AG04449 (cell line): ENCODE measurements at places on chromosomes 16 and 17.

DNA sequence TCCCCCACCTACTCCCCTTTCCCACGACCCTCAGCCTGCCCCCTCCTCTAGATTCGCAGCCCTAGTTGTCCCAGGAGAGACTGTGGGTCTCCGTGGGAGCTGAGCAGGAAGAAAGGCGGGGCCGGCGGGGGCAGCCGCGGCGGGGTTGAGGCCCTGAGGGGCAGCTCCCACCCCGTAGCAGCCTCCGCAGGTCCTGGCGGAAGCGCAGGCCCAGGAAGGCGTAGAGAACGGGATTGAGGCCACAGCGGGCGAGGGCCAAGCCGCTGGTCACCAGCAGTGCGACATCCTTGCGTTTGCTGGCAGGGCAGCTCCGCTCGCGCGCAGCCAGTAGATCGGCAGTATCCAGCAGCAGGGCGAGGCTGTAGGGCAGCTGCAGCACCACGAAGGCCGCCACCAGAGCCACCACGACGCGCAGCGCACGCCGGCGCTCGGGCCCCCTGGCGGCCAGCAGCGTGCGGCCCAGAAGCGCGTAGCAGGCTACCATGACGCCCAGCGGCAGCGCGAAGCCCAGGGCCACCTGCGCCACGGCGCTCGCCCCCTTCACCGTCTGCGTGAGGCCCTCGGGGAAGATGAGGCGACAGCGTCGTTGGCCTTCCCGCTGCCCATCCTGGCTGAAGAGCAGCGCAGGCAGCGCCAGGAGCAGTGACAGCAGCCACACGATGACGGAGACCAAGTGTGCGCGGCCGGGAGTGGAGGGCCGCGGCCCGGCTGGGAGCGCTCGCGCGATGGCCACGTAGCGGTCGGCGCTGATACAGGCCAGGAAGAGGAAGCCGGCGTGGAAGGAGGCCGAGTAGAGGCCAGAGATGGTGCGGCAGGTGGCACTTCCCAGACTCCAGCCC lies 1.9 kb downstream of the CCR10 start:
- DNase-seq: no peak

DNA sequence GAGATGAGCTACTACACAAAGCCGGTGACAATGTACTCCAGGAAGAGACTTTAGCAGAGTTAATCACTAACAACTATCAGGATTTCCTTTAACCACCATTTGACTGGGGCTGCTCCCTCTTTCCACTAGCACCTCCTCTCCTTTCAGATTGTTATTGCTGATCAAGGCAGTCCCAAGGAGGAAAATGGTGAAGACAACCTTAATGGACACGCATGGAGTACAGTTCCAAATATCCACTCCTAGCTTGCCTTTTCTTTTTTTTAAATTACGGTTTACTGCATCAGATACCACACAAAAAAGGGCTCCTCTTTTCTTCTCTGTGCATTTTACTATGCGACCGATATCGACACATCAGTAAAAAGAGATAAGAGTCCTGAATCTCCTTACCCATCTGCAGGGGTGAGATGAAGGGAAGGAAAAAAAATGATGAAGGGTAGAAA lies 30.9 kb downstream of the FAM222B start:
- no peak for DNase-seq

DNA sequence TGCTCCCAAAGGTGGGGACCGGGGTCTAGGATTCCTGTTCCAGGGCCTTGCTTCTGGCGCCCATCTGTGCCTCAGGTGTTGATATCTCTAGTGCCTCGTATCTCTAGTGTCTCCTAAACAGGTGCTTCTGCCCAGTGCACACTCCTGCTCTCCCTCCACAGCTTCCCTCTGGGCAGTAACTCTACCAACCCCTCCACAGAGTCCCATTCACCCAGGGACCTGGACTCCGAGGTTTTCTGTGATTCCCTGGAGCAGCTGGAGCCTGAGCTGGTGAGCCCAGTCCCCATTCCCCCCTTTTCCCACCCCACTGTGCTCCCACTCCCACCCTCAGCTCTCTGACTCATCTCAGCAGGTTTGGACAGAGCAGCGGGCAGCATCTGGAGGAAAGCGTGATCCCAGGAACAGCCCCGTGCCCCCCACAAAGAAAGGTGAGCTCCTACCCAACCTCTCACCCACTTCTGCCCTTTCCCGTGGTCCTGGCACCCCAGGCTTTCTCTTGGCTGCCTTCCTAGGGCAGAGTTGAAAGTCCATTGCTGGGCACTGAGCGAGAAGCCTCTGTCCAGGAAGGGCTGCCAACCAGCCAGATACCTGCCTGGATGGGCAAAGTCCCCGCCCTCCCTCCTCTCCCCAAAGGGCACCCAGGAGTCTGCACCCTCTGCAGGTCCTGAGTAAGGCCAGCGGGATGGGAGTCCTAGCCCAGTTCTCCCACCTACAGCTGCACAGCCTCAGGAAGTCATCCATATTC lies 2.2 kb downstream of the ACBD4 start:
- DNase-seq: no peak

- DNase-seq: no peak
These were observed 2.3 kb downstream of the ORAI3 start for GRCh38 chr16:30951193-30951592.

GRCh38 chr17:66950886-66951604 lies 13.5 kb upstream of the CACNG4 start:
- no peak for DNase-seq

DNA sequence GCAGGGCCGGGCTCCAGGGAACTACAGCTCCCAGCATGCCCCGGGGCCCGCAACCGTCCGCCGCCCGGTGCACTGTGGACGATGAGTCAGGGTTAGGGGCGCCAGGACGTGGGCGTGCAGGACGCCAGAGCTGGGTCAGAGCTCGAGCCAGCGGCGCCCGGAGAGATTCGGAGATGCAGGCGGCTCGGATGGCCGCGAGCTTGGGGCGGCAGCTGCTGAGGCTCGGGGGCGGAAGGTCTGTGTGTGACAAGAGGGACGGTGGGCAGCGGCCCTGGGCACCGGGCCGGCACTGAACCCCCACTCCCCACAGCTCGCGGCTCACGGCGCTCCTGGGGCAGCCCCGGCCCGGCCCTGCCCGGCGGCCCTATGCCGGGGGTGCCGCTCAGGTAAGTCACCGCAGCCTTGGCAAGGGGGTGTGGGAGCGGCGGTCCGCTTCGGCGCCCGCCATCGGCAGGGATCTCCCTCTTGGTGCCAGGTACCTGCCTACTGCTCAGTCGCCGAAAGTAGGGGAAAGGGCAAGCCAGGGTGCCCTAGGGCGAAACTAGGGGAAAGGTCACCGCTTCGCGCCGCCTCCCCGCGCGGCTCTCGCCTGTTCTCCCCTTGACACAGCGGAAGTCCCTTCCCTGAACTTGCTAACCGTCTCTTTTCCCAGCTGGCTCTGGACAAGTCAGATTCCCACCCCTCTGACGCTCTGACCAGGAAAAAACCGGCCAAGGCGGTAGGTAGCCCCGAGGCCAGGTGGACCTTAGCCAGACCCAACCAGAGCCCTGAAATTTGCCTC lies at the start of the genes ACADVL and DLG4:
ACADVL (plus strand) TSS at position 127 of the 781 bp plus-strand sequence; CDS start at position 174, 47 bp downstream.
DLG4 (minus strand) TSS at position 25 of the 781 bp plus-strand sequence.
- no peak for DNase-seq

- no peak for DNase-seq
These were observed 178.9 kb downstream of the TMEM132E start for GRCh38 chr17:34758316-34758715.

DNA sequence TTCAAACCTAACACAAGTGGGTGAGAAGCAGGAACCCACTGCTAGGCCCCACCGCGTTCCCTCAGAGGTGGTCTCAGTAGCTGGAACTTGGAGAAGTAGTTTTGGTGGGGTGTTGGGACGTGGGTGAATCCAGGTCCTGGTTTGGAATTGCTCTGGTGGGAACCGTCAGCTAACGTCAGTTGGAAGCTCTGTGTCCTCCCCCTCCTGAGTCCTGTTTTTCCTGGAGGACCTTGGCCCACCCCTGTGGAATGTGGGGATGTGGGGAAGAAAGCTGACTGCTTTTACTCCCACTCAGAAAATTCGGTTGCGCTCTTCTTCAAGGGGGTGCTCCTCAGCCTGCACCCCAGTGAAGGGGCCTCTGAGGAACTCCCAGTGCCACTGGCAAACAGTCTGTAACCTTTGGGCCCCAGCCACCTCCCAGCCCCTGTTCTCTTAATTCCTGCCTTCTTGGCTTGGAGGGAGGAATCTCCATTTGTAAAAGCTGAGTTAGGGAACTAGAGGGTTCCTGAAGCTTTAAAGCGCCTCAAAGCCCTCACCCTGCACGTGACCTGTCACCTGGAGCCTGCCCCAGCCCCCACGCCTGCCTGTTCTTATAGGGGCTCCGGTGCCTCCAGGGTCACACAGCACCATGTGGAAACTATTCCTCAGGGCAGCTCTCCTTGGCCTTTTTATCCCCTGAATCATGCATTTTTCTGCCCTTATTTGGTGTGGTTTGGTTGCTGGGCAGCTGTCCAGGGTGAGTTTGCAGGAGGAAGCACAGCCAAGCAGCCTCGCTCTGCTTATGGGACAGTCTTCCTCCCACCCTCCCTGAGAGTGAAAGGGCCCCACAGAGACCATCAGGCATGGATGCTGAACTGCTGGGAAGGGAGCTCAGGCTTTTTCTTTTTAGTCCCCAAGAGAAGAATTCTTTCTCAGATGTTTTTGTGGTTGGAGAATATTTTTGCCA lies 16.2 kb upstream of the NAGLU start:
- peak; percentile 98 for DNase-seq

GRCh38 chr17:44935116-44935515 lies 12.5 kb downstream of the KIF18B start:
- DNase-seq: no peak

DNA sequence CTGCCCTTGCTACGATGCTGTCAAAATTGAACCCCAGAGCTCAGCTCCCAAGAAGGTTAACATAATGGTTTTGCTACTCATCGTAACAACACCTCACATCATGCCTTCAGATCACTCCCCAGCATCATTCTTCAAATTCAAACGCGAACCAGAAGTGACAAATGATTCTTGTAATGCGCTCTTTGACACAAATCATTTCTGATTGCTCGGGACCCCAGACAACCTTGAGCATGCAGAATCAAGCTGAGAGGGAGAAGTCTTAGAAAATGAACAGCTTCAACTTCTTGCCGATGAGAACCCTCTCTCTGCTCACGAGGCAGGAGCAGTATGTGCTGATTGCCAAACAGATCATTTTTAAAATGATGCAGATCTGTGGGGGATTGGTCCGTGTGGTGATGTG lies 241.0 kb upstream of the ASIC2 start:
- DNase-seq: no peak

DNA sequence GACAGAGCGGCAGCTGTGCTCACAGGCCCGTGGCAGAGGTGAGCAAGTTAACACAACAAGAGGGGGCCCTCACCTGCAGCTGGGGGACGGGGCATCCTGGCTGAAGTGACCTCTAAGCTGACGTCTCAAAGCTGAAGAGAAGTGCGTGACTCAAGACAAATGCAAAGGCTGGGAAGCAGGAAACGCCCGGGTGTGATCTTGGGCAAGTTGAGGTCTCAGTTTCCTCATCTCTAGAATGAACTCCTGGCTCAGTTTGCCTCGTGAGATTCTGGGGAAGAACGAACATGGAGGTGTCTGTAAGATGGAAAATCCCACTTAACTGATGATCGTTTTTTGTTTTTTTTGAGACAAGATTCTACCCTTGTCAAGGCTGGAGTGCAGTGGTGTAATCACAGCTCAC lies 40.1 kb upstream of the C1QL1 start:
- no peak for DNase-seq

- DNase-seq: no peak
These were observed 18.0 kb upstream of the ASGR2 start for GRCh38 chr17:7132511-7133094.

DNA sequence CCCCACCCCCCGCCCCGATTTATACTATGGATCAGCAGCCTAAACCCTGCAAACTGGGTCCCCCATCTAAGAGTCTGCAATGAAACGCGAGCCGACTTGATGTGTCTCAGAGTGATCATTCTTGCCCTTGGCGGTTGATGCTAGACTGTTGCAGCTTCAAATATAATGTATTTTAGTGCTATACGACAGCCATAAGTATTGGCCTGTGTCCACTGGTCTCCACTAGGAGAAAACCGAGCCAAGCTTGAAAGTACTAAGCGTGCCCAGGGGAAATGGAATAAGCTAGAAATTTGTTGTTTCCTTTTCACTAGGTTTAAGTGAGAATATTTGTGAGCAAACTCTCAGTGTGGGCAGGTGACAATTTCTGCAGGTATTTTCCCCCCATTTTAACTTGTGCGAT lies 711.2 kb downstream of the MAF start:
- no peak for DNase-seq

GRCh38 chr17:78819806-78820792 lies 20.5 kb downstream of the USP36 start:
- DNase-seq: no peak

GRCh38 chr16:81492965-81493754 lies 48.6 kb downstream of the CMIP start:
- no peak for DNase-seq

- no peak for DNase-seq
These were observed at the start of gene CTRB2 for GRCh38 chr16:75206749-75207451. CTRB2 (minus strand) TSS chr16:75207161; CDS start chr16:75207141, 20 bp downstream.

GRCh38 chr17:48814504-48814903 lies 2.5 kb downstream of the TTLL6 start:
- DNase-seq: no peak

GRCh38 chr17:77798031-77798430 lies 160.5 kb upstream of the TNRC6C start:
- no peak for DNase-seq

GRCh38 chr17:17084941-17085340 lies 42.7 kb downstream of the MPRIP start:
- no peak for DNase-seq

- DNase-seq: no peak
These were observed 5.7 kb upstream of the MILR1 start for GRCh38 chr17:64443086-64443760.

GRCh38 chr17:2207815-2208515 lies 95.6 kb downstream of the SMG6 start:
- no peak for DNase-seq

- no peak for DNase-seq
These were observed 370.8 kb downstream of the SNX29 start for GRCh38 chr16:12347365-12347764.

DNA sequence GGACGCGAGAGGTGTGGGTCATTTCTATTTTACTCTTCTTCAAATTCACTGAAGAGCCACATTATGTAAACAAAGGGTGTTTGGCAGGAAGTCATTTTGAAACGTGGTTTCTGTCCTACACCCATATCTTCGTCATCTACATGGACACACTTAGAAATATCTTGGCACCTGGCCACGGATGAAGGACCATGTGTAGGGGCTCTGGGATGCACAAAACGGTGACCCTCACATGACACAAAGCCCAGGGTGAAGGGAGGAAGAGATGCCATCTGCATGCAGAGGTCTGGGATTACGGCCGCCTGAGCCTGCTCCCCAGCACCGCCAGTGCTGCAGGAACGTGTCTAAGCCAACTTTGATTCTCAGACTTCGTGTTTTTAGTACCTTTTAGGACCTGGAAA lies 130.2 kb upstream of the CHMP6 start:
- DNase-seq: no peak
